Smooth muscle cell of the coronary artery (primary cell): ENCODE measurements at places on chromosomes 3 and 15. TPM values are rescaled to one million over a fixed set of nuclear protein-coding genes. Genes with fewer than 3 reads are reported as not detected.

Gene SLC28A1
- not detected in 2 replicates for total RNA-seq

Gene DCLK3
- total RNA-seq = under 0.01 TPM in 1 of 2 replicates, not detected in the other

Gene ITIH4
- total RNA-seq = 0.82 and 1.1 TPM in 2 replicates

Gene CAMK2N2
- 0.12 and 0.23 TPM in 2 replicates for total RNA-seq

Gene CPEB1
- 1.7 and 13.8 TPM in 2 replicates for total RNA-seq

Gene ADGRG7
- total RNA-seq = 0.12 TPM in 1 of 2 replicates, not detected in the other

Gene COLQ
- total RNA-seq = 0.30 and 0.35 TPM in 2 replicates

Gene NR1I2
- 0.08 TPM in 1 of 2 replicates, not detected in the other for total RNA-seq

Gene ACAN
- total RNA-seq = 0.15 and 1.2 TPM in 2 replicates

Gene DENND6A
- 11.3 and 11.7 TPM in 2 replicates for total RNA-seq

Gene FSD2
- total RNA-seq = under 0.01 TPM in 1 of 2 replicates, not detected in the other

Gene LMAN1L
- total RNA-seq = not detected in 2 replicates

Gene GPR171
- total RNA-seq = not detected in 2 replicates

Gene STAB1
- 0.15 and 3.4 TPM in 2 replicates for total RNA-seq

Gene MYZAP
- total RNA-seq = 0.35 TPM in 1 of 2 replicates, not detected in the other

Gene VPS33B
- 6.3 and 11.7 TPM in 2 replicates for total RNA-seq

Gene HES1
- total RNA-seq = 0.70 and 24.2 TPM in 2 replicates

Gene VPS8
- total RNA-seq = 37.6 and 49.1 TPM in 2 replicates

Gene DGKG
- under 0.01 and 2.1 TPM in 2 replicates for total RNA-seq

Gene CLK3
- 48.0 and 65.8 TPM in 2 replicates for total RNA-seq

Gene CSNK1G1
- total RNA-seq = 21.2 and 23.1 TPM in 2 replicates

Gene SOX14
- total RNA-seq = not detected in 2 replicates

Gene UBA5
- total RNA-seq = 28.4 and 59.5 TPM in 2 replicates

Gene COL8A1
- 7.8 and 179 TPM in 2 replicates for total RNA-seq

Gene SAMMSON
- not detected in 2 replicates for total RNA-seq

Gene SETD5
- 31.4 and 37.2 TPM in 2 replicates for total RNA-seq

Gene RASA2
- total RNA-seq = 13.8 and 15.6 TPM in 2 replicates

Gene IGSF10
- 0.15 and 18.5 TPM in 2 replicates for total RNA-seq

Gene CDCP1
- total RNA-seq = 3.0 and 5.1 TPM in 2 replicates

Gene PEX5L
- total RNA-seq = 1.4 TPM in 1 of 2 replicates, not detected in the other

Gene CCR9
- total RNA-seq = not detected in 2 replicates

Gene SLCO3A1
- 3.4 and 16.5 TPM in 2 replicates for total RNA-seq

Gene GOLGA8G
- not detected in 2 replicates for total RNA-seq

Gene ZPLD1
- 0.38 TPM in 1 of 2 replicates, not detected in the other for total RNA-seq

Gene SCN5A
- 0.08 TPM in 1 of 2 replicates, not detected in the other for total RNA-seq

Gene MST1R
- total RNA-seq = 0.35 and 0.45 TPM in 2 replicates

Gene GABPB1
- 38.6 and 50.3 TPM in 2 replicates for total RNA-seq

Gene CYP8B1
- not detected in 2 replicates for total RNA-seq

Gene GABRB3
- 0.45 and 1.2 TPM in 2 replicates for total RNA-seq

Gene SEMA6D
- 2.3 and 14.9 TPM in 2 replicates for total RNA-seq

Gene ECE2
- not detected in 2 replicates for total RNA-seq

Gene PLCH1
- under 0.01 TPM in 1 of 2 replicates, not detected in the other for total RNA-seq

Gene SLC6A20
- not detected in 2 replicates for total RNA-seq

Gene LCTL
- total RNA-seq = 0.12 and 11.5 TPM in 2 replicates

Gene TMOD3
- total RNA-seq = 23.3 and 43.1 TPM in 2 replicates

Gene CFAP100
- total RNA-seq = not detected in 2 replicates

Gene TIMP4
- 0.68 and 3.4 TPM in 2 replicates for total RNA-seq

Gene ZMYND10
- total RNA-seq = 0.70 and 1.1 TPM in 2 replicates

Gene TBC1D21
- not detected in 2 replicates for total RNA-seq

Gene CYP11A1
- 0.15 TPM in 1 of 2 replicates, not detected in the other for total RNA-seq

Gene GNB4
- 40.2 and 54.2 TPM in 2 replicates for total RNA-seq

Gene SLC35G2
- total RNA-seq = 2.8 and 5.8 TPM in 2 replicates

Gene BBX
- 29.0 and 43.8 TPM in 2 replicates for total RNA-seq

Gene CDHR4
- total RNA-seq = 1.3 TPM in 1 of 2 replicates, not detected in the other

Gene ZNF660
- total RNA-seq = 0.59 and 1.9 TPM in 2 replicates

Gene MUSTN1
- not detected in 2 replicates for total RNA-seq

Gene RLBP1
- not detected in 2 replicates for total RNA-seq

Gene CPN2
- not detected in 2 replicates for total RNA-seq
